ENCODE measurements at places on chromosomes 11 and 22.

DNA sequence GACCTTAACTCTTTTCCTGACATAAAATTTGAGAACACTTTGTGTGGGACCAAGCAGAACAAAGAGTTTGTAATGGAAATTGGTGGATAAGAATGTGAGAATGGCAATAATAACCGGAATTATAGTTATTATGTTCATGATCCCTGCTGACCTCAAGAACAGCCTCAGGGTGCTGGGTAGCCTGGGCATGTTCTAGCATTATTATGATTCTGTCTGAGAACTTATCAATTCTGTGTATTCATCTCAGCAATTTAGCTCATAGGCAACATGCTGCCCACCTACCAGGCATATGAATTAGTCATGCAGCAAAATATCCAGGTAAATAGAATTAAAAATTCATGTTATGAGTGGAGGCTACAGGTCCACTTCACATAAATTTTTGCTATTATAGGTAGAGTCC lies 61.9 kb downstream of the CTSC start:
- no peak for DNase-seq

DNA sequence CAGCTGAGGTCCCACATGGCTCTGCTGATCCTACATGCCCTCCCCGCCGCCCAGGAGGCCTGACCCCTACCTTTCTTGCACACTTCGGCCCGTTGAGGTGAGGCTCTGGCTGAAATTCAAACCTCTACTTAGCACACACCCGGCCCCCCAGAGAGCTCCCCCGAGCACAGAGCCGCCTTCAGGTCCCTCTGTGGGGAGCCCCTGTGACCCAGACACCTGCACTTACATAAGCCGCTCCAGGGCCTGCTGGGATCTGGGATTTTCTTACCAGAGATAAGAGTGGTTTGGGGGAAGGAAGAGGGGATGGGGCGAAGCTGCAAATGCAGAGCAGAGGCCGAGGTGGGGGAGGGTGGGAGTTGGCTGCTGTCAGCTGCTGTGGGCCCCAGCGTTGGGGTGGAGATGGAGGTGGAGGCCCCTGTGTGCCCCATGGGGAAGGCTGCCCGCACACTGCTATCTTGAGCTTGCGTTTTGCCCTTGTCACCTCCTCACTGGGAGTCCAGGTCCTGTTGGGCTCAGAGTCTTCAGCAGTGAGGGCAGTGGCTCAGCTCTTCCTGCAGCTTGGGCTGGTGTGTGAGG lies 30.6 kb downstream of the CAPN1 start:
- no peak for DNase-seq

DNA sequence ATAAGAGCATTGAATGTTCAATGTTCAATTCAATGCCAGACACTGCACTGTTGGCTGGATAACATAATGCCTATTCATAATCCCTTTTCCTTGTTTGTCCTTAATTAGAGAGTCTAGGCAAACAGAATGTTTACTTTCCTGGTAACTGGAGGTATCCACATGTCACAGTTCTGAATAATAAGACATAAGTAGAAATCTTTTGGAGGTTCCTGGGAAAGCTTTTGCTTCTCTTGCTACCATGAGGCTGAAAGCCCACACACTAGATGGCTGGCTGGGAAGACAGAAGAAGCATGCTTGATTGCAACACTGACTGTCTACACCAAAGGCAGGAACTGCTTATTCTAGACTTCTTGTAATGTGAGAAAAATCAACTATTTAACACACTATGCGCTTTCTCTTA lies 79.5 kb downstream of the GAB2 start:
- DNase-seq: no peak

GRCh38 chr22:48822278-48823233 lies 1005.1 kb downstream of the BRD1 start:
- DNase-seq: no peak

DNA sequence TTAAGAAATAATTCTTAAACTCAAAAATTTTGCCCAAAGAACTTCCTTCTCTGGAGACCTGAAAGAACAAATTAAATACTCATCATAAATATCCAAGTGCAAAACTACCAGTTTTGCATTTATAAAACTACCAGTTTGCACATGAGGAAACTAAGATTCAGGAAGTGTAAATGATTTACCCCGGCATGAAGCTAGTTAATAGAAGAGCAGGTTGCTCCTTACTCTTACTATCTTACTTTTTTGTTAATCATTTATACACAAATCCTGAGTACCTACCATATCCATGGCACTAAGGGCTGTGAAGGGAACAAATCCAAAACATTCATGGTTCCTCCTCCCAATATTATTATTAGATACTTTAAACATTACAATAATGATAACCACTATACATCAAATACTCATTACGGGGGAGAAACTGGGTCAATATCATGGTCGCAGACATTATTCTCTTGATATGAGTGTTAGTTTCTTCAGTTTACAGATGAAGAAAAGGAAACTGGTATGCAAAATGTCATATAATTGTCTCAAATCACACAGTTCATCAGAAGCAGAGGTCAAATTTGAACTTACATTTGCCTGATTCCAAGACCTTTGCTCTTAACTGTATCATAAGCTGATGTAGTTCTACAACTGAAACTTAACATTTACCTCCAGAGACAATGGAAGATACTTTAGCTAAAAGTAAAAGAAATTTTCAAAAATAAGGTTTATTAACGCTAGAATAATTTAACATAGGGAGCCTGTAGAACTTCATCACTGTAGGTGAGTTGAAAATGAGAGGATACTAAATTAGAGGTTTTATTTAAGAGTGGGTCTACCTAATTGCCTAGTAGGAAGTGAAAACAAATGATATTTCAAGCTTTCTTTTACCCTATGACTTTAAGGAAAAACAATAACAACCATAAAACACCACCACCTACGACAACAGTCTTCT lies 74.5 kb downstream of the FAM76B start:
- no peak for DNase-seq

DNA sequence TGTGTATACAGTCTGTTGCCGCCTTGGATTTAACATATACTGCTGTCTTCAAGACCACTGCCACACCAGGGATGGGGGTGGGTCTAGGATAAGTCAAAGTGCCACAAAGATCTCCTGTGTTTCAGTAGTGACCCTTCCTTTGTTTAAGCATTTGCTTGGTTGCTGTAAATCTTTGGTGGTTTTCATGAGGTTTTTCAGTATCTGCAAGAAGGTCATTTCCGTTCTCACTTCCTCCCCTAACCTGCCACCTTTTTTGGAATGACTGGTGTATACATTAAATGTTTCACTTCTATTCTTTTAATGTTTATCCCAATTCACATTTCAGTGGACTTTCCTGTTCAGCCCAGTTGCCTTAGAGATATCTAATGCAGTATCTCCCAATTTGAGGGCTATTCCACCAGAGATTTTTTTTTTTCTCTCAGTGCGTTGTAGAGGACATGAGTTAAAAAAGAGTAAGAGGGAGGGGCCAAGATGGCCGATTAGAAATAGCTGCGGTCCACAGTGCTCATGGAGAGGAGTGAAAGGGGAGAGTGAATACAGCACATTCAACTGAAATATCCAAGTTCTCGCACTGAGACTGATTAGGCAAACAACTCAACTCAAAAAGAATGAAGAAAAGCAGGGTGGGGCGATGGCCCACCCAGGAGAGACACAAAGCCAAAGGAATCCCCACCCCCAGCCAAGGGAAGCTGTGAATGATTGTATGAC lies 43.2 kb downstream of the USP47 start:
- no peak for DNase-seq

GRCh38 chr22:48639896-48640748 lies 1187.6 kb downstream of the BRD1 start:
- DNase-seq: no peak

GRCh38 chr11:29173660-29174062 lies 843.2 kb downstream of the KCNA4 start:
- DNase-seq: no peak

DNA sequence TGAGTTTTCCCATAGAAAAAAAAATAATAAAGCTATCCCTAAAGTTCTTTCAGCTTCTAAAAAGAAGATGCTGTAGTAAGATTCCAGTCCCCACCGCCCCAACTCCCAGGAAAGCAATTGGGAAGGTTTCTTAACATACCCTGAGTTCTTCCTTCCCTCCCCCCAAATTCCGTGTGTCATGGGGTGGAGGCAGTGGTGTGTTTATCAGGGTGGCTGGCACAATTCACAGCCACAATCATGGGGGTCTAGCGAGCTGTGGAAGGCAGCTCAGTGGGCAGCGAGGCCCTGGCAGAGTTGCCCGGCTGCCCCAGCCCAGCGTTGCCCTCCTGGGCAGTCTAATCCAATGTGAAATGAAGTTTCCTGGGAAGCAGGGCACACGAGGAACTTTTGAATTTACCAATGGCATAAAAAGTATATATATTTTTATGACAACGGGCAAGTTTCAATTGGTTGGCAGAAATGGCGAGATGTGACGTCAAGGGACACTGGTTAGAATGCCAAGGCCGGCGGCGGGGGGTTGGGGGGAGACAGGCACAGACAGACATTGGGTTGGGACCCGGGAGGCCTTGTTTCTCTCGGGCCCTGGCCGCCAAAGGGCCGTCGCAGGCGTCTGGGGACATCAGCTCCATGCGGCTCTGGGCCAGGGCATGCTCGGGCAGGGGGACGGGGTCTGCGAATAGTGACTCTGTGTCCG lies 80.7 kb upstream of the PPARA start:
- peak; percentile 94 for DNase-seq

Measured in SHP77 treated with DMSO at 0.1 percent for 48 hours (cell line).